ENCODE measurements at places on chromosomes 5 and 9.

GRCh38 chr5:89613222-89613956 is 730.4 kb upstream of the MEF2C start:
- no peak for DNase-seq

- DNase-seq, result no peak
Observed at GRCh38 chr9:125745018-125745417, 2.2 kb upstream of the PBX3 start.

DNA sequence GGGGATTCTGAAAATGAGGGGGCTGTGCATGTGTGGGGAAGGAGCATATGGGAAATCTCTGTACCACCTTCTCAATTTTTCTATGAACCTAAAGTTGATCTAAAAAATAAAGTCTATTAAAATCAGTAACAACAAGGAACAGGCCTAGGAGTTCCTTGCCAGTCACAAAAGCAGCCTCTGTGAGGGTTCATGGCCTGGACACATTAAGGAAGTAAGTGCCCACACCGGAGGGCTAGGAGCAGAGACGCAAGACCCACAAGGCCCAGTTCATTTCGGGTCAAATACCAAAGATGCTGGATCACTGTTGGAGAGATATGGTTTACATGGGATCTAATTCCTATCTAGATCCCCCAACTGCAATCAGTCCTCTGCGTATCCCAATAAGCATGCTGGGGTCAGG is 88.4 kb downstream of the SEMA4D start:
- DNase-seq, result no peak

GRCh38 chr9:107698779-107699178 is 209.2 kb upstream of the KLF4 start:
- DNase-seq, result no peak

DNA sequence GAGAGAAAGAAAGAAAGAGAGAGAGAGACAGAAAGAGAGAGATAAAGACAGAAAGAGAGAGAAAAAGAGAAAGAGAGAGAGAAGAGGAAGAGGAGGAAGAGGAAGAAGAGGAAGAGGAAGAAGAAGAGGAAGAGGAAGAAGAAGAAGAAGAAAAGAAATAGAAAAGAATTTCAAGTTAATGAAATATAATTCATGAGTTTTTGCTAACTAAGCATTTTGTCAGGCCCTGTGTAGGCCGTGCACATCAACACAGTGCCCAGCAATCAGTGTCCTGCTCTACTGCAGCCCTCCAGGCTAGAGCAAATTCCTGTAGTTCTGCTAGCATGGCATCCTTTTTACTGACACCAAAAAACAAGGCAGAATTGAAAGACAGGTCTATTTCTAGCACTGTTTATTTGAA is 62.1 kb downstream of the PLPP1 start:
- DNase-seq, result no peak

- no peak for DNase-seq
Observed at GRCh38 chr5:6703806-6704205, 9.4 kb upstream of the TENT4A start.

- no peak for DNase-seq
Observed at GRCh38 chr5:119417891-119418605, 34.2 kb upstream of the HSD17B4 start.

GRCh38 chr5:95866435-95867040 is 44.0 kb upstream of the GLRX start:
- DNase-seq, result no peak

GRCh38 chr5:33300209-33300742 is 140.5 kb upstream of the TARS1 start:
- DNase-seq, result no peak

- no peak for DNase-seq
Observed at GRCh38 chr5:78137290-78137689, 157.2 kb downstream of the AP3B1 start.

- DNase-seq, result no peak
Observed at GRCh38 chr5:68725905-68726683, 367.7 kb upstream of the SLC30A5 start.

DNA sequence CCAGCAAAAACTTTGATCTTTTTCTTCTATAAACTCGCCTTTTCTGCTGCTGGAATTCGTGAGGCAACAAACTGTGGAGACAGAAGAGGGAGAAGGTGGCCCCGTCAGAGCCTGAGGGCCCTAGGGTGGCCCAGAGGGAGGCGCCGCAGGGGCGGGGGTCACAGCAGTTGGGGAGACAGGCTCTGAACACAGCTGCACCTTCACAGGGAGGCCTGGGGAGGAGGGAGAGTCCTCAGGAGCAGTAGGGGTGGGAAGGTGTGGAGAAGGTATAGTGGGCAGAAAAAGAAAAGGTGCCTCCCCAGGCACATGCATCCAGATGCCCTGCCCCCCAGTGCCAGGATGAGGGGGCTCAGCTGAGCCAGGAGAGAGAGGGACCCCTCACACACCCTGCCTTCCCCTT is 15.1 kb downstream of the PHF19 start:
- DNase-seq, result no peak

DNA sequence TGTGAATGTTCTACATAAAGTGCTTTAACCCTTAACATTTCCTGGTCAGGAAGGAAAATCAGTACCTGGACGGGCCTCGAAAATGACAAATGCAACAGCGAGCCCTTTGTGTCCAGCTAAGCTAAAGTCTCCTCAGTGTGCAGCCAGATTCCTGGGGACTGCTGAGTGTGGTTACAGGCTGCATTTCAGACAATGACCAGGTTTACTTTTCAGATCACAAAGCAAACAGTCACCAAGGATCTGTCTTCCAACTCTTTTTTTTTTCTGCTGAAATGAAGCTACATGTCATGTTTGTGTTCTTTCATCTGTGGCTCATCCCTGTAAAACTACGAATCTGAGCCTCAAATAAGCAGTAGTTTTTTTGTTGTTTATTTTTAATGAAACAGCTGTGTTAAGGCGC is 20.8 kb downstream of the SLC46A2 start:
- no peak for DNase-seq

- no peak for DNase-seq
Observed at GRCh38 chr5:151694035-151694485, 7.3 kb upstream of the SPARC start.

DNA sequence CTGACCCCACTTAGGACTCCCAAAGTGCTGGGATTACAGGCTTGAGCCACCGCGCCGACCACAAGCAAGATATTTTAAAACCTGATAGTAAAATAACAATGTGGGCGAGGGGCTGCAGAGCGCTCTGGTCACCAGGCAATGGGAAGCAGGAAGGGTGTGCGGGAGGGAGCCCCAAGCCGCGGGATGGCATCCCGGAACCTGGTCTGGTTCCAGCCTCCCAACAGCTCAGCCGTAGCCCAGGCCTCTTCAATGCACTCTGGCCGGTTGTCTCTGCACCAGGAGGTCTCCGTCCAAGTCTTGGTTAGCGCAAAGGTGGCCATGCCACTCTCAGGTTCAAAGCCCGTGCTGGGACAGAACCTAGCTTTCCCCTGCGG is 694 bp upstream of the UAP1L1 start:
- no peak for DNase-seq

DNA sequence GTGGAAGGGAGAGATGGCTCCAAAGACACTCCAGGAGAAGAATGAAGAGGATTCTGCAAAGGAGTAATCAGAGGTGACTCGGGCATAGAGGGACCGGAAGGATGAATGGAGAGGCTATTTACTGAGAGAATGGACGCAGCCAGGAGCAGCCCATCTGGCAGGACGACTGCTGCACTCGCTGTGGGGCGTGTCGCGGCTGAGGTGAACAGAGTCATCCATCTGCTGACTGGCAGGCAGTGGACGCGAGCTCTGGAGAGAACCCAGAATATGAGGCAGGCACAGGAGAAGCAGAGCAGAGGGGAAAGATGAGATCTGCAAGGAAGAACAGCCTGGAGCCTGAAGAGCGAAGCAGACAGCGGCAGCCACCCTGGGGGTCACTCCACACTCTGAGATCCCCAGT is 16.4 kb downstream of the FGF1 start:
- no peak for DNase-seq

DNA sequence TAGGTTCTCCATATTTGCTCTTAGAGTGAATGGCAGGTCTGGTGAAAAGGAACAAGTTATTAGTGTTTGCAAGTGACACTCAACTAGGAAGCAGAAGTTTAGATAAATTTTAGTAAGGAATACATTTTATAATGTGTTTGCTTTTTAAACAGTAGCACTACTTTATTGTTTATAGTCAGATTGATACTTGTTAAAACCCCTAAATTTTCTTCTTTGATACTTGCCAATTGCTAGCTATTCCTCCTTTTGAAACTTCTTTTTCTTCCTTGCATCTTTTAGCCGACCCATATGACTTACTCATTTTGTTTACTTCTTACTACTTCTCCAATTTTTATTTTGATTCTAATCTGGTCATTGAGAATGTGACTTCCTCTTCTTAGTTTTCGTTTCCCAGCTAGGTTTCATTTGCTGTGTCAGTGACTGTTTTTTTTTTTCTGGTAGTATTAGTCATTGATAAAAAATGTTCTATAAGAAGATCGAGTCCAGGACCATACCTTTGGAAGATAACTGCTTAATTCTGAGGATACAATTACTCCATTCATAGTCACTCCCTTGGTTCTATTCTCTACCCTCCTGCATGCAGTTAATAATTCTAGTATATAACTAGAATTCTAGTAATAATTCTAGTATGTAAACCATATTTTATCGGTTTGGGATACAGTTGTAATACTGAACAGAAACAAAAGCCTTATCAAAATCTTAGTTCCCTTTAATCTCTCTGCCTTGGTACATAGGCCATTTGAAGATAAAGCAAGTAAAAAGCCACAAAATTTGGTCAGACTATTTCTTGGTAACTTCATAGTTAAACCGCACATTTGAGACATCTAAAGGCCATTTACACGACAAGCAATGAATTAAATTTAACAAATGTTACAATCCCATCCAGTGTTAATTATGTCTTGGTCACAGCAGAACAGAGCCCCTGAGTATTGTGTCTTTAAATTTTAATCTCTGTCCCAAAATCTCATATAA is 2.8 kb upstream of the RICTOR start:
- DNase-seq, result no peak

DNA sequence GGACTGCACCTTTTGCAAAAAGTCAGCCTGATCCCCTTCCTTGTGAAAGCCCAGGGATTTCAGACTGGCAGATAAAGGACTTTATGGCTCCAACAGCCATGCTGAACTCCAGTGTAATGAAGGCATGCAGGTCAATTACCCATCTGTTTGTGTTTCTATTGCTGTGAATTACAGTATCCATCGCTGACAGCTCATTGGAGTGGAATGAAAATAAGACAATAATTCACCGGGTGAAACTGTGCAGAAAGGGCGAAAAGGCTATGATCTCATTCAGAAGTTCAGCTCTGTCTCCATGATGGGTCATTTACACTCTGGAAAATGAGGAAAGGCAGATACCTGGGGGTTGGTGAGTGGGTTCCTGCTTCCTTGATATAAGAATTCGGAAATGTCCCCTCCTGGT is 148.0 kb downstream of the BRINP1 start:
- DNase-seq, result no peak

GRCh38 chr5:118015511-118015910 is 972.8 kb downstream of the DTWD2 start:
- DNase-seq, result no peak

GRCh38 chr9:27441741-27442070 is 82.4 kb upstream of the IFNK start:
- no peak for DNase-seq

DNA sequence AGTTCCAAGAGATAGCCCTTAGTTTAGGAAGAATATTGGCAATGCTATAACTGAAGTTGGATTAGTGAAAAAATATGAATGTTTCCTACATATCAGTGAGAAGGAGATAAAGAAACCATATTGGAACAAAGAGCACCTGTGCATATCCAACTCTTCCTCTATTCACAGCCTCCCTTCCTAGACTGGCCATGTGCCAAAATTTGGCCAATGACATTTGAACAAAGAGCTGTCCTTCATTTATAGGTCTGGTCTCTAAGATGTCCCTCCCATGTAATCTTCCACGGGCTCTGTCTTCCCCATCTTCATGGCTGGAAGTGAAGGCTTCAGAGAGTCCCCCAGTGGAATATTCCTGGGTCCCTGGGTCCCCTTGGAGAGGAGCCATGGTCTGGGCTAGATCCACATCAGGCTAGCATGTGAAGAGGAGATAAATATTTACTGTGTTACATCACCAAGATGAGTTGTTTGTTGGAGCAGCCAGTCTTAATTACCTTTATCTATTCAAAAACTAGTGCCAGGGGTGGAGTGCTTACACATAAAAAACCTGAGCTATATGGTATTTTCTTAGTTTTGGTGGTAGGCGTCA is 190.0 kb upstream of the S1PR3 start:
- peak; percentile 15 for DNase-seq

GRCh38 chr9:111501005-111501562 is 16.9 kb upstream of the ECPAS start:
- no peak for DNase-seq

GRCh38 chr5:153256-153655 is 38.0 kb upstream of the LRRC14B start:
- DNase-seq, result peak; percentile 19

DNA sequence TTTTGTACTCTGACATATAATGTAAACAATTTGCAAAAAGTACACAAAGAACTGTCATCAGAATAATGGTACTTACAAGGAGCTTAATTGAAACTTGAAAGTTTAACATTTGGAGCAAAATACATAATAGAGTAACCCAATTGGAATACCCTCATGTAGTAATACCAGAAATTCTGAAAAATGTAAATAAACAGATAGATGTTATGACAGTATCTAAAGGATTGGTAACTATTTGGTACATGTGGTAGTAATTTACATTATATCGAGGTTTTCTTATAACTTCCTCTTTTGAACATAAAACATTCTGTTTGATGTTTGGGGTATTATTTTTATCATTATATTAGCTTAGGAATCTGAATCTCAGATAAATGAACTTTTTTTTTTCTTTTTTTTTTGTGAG is 211.7 kb upstream of the ELL2 start:
- DNase-seq, result no peak

GRCh38 chr5:9343146-9343850 is 202.6 kb downstream of the SEMA5A start:
- DNase-seq, result no peak

GRCh38 chr5:68661237-68661636 is 432.6 kb upstream of the SLC30A5 start:
- no peak for DNase-seq

- no peak for DNase-seq
Observed at GRCh38 chr5:136418301-136418700, 53.0 kb upstream of the TRPC7 start.

GRCh38 chr9:124439686-124440243 is 10.5 kb upstream of the ADGRD2 start:
- no peak for DNase-seq

- DNase-seq, result no peak
Observed at GRCh38 chr5:169861433-169861832, 118.9 kb downstream of the INSYN2B start.

- no peak for DNase-seq
Observed at GRCh38 chr5:79285833-79286232, 49.9 kb downstream of the JMY start.

GRCh38 chr5:168290902-168291341 is 523 bp upstream of the WWC1 start:
- DNase-seq, result no peak

DNA sequence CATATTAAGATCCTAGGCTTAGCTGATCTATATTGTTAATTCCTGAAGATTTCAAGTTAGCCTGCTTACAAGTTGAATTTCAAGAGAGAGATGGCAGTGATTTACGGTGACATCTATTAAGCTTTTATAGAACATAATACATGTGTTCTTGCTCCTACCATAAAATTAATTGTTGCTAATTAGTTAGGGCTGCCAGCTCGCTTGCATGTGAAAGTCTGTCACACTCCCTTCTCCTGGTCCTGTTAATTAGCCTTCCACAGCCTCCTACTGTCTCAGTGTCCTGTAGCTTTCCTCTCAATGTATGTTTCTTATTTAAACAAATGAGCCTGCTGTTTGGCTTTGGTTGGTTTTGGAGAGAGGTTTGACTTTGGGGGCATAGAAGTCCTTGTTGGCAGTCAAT is 247.2 kb downstream of the NTRK2 start:
- DNase-seq, result no peak

GRCh38 chr5:171093598-171093997 is 215.4 kb upstream of the TLX3 start:
- DNase-seq, result no peak

Measured in ecto neural progenitor cell (in vitro differentiated cells).